ENCODE measurements at places on chromosomes 2 and 18. TPM values are rescaled to one million over a fixed set of nuclear protein-coding genes. Genes with fewer than 3 reads are reported as not detected.

Gene NDUFAF7
- 17.7 TPM for total RNA-seq

Gene AGXT
- not detected for total RNA-seq

Gene POTEC
- total RNA-seq, result not detected

Gene TANC1
- 99.4 TPM for total RNA-seq

Gene CNDP1
- total RNA-seq, result not detected

Gene TNS1
- 35.6 TPM for total RNA-seq

Gene GALNT5
- not detected for total RNA-seq

Gene DNAJC5G
- 0.77 TPM for total RNA-seq

Gene METTL21A
- 12.8 TPM for total RNA-seq

Gene TGIF1
- 75.6 TPM for total RNA-seq

Gene CCDC148
- 0.69 TPM for total RNA-seq

Gene CFC1
- total RNA-seq, result not detected

Gene OSBPL1A
- 16.5 TPM for total RNA-seq

Gene EPHA4
- 19.8 TPM for total RNA-seq

Gene POLE4
- 45.4 TPM for total RNA-seq

Gene RGPD4
- total RNA-seq, result 0.09 TPM

Gene CTNNA2
- total RNA-seq, result not detected

Gene MIB1
- 40.6 TPM for total RNA-seq

Gene MTX2
- 31.7 TPM for total RNA-seq

Gene UBXN4
- 103 TPM for total RNA-seq

Gene GULP1
- 43.0 TPM for total RNA-seq

Gene ASAP2
- total RNA-seq, result 79.2 TPM

Gene PTPRM
- total RNA-seq, result 43.7 TPM

Gene GRHL1
- 0.85 TPM for total RNA-seq

Gene FEV
- not detected for total RNA-seq

Gene NOL4
- not detected for total RNA-seq

Gene FAM136A
- 45.7 TPM for total RNA-seq

Gene ELOA2
- total RNA-seq, result not detected

Gene CENPA
- 33.1 TPM for total RNA-seq

Gene GCKR
- total RNA-seq, result 1.2 TPM

Gene SERPINB13
- total RNA-seq, result not detected

Gene IGFBP2
- total RNA-seq, result 229 TPM

Gene ALKAL2
- not detected for total RNA-seq

Gene PXDN
- 248 TPM for total RNA-seq

Gene ABCG8
- not detected for total RNA-seq

Gene PROM2
- total RNA-seq, result 0.60 TPM

Gene ILKAP
- total RNA-seq, result 47.5 TPM

Gene MYL12B
- 634 TPM for total RNA-seq

Gene KCNE4
- not detected for total RNA-seq

Gene PER2
- 3.8 TPM for total RNA-seq

Gene MPP4
- 7.6 TPM for total RNA-seq

Gene BMP10
- total RNA-seq, result not detected

Gene CCDC85A
- 16.9 TPM for total RNA-seq

Gene CCT7
- total RNA-seq, result 362 TPM

Gene ICA1L
- total RNA-seq, result 3.7 TPM

Gene ADD2
- not detected for total RNA-seq

Gene CFAP221
- total RNA-seq, result not detected

Gene ARHGAP28
- total RNA-seq, result 23.4 TPM

Gene KCNG2
- total RNA-seq, result not detected

Gene MAPK4
- not detected for total RNA-seq

Gene GNLY
- not detected for total RNA-seq

Gene C2orf72
- 0.11 TPM for total RNA-seq

Gene MAP2
- total RNA-seq, result 61.2 TPM

Gene NAB1
- 36.1 TPM for total RNA-seq

Gene PREPL
- total RNA-seq, result 25.7 TPM

Gene METTL5
- total RNA-seq, result 52.0 TPM

Gene CFAP65
- not detected for total RNA-seq

Gene MC2R
- not detected for total RNA-seq
